ENCODE measurements at places on chromosomes 7 and 10.
A peak's percentile ranks its signal among the peaks of the same experiment; 100 is the strongest.

DNA sequence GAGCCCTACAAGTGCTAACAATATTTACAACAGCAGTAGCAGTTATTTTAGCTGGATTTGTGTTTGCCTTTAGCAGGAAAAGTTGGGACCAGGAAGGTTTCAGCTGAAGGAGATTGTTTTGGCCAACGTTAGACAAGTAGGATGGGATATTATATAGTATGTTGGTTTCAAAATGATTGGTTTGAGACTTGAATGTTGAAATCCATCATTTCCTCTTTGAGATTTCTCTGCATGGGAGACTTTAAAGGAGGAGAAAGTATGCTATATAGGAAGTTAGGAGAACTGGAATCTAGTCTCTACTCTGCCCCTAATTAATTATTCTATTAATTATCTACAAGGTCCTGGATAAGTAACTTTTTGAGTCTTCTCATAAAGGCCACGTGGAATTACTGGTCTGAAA is 263.8 kb downstream of the PTEN start:
- no peak for DNase-seq

DNA sequence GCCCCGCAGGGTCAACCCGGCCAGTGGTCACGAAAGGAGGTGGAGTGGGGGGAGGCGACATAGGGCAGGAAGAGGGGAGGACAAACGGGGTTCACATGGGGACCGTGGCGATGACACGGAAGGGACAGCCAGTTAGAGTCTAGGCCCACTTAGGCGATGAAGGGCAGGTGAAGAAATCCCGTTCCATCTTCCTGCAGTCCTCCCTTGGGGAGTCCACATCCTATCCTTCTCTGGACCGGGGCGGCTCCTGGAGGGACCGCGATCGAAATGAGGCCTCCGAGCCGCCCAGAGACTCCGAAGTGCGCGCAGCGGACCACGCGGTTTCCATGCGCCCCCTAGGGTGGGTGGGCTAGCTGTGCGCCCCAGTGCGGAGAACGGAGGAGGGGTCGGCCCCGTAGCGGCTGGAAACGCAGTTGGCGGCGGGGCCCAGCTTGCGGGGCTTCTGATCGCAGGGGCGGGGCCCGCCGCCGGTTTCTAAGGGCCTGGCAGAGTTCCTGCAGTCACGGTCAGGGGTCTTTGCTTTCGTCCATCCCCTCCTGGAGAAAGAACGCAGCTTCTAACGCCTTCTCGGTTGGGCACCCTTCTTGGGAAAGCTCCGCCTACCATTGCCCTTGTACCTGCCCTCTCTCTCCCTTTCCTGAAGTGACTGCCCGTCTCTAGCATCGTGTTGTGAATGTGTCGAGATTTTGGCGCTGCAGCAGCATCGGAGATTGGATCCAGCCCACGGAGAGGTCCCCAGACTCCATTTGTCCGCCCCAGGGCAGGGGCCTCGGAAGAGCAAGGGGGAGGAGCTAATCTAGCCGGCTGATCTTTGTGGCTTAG is 17.9 kb upstream of the TMEM225B start:
- DNase-seq, result peak; percentile 75

GRCh38 chr7:25813381-25813780 is 338.6 kb upstream of the NFE2L3 start:
- DNase-seq, result no peak

GRCh38 chr7:130270947-130271800 is 4.5 kb downstream of the CPA2 start:
- DNase-seq, result peak; percentile 25

GRCh38 chr7:36019538-36019937 is 133.5 kb upstream of the EEPD1 start:
- no peak for DNase-seq

GRCh38 chr7:129684777-129685176 is 73.3 kb downstream of the NRF1 start:
- DNase-seq, result no peak

DNA sequence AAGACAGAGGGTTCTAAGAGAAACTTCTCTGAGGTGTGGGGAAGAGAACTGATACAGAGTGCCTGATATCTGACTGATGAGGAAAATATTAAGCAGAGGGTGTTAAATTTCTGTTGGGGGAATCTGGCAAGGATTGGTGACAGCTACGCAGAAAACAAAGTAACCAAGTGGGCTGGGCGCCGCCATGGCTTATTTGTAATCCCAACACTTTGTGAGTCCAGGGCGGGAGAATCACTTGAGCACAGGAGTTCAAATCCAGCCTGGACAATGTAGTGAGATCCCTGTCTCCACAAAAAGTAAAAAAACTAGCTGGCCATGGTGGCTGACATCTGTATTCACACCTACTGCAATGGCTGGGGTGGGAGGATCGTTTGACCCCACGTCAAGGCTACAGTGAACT is 2.1 kb upstream of the C7orf25 start:
- no peak for DNase-seq

DNA sequence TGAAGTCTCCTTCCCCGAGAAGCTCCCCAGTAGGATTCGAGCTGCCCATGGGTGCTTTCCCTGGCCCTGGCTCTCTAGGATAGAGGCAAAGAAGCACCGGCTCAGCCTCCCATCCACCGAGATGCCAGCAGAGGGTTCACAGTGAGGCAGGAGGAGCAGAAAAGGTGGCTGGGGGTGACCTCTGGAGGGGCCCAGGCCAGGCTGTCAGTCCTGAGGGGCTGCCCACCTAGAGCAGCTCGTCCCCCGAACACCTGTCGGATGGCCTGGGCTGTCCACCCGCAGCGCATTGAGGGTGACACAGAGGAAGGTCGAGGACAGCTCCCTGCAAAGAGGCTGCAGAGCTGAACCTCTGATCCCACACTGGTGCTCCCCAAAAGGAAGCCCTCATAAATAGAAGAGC is 167.2 kb upstream of the PPP2R2D start:
- no peak for DNase-seq

DNA sequence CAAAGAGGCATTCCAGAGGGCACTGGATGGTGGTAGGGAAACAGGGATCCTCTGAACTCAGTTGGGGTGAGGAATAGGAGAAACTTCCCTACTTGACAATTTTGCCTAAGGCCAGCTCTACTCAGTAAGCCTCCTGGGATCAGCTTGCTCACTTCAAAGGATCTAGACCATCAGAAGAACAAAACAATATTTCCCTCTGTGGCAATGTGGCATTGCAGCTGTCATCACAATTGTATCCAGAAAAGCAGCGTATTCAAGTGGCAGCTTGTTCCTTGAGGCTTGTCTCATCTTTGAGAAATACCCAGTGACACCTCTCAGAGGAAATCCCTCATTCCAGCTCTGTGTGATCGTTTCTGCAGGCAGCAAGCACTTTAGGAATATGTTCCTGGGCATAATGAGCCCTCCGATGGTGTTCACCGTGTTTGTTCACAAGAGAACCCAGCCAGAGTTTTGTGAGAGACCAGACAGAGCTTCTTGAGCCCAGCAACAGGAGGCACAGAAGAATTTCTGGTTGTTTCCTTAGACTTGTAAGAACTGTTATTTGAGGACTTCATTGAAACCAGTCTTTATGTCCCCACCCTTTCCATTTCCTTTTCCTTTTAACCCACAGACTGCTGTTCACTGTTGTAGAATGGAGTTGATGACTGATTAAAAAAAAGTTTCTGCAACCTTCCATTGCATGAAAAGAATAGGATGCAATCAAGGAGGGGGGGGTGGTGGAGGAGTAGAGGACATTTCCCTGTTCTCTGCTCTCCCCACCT is 747.3 kb downstream of the LRMDA start:
- no peak for DNase-seq

DNA sequence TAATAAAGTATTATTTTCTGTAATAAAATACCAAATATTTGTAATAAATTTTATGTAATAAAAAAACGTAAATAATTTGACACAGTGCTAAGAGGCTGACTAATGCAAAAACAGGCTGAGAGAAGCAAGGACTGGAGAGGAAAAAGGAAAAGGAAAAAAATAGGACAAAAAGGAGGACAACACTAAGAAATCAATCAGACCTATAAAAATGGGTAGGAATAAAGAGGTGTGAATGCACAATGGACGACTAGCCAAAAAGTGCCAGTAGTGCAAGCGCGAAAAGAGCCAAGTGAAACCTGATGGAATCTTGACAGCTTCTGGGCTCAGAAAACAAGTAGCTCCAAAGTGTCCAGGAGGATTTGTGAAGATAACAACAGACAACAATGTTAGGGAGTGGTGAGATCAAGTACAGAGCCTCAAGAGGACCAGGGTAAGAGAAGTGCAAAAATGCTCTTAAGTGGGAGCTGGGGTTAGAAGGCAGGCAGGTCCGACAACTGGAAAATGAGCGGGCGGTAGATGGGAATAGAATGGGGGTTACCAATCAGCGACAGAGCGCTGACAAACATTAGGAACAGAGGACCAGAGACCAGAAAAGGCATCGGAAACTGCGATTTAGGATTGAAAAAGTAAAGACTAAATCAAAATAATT is 1.2 kb downstream of the BRAF start:
- DNase-seq, result peak; percentile 22

GRCh38 chr7:120743128-120743527 is 114.8 kb downstream of the TSPAN12 start:
- no peak for DNase-seq

GRCh38 chr7:40923626-40924025 is 779.3 kb downstream of the INHBA start:
- no peak for DNase-seq

- DNase-seq, result no peak
Measured at GRCh38 chr7:142913051-142913450, 20.5 kb downstream of the TRPV5 start.
